Glomerular endothelial cell (primary cell): ENCODE measurements at places on chromosomes 7 and 10. TPM values are rescaled to one million over a fixed set of nuclear protein-coding genes. Genes with fewer than 3 reads are reported as not detected.

The NXPH1 gene
- total RNA-seq: not detected in 2 replicates

The NPTX2 gene
- 32.0 and 116 TPM in 2 replicates for total RNA-seq

The FAM24B gene
- 3.8 and 4.7 TPM in 2 replicates for total RNA-seq

The CHCHD1 gene
- total RNA-seq: 28.9 and 38.7 TPM in 2 replicates

The ASB15 gene
- not detected in 2 replicates for total RNA-seq

The C10orf143 gene
- total RNA-seq: 0.10 TPM in 1 of 2 replicates, not detected in the other

The HYCC1 gene
- total RNA-seq: 64.2 and 68.2 TPM in 2 replicates

The GIMAP7 gene
- total RNA-seq: 13.5 and 34.5 TPM in 2 replicates

The XRCC2 gene
- total RNA-seq: 1.9 and 4.6 TPM in 2 replicates

The PTN gene
- total RNA-seq: 1.9 and 2.3 TPM in 2 replicates

The CNTNAP2 gene
- under 0.01 and 0.97 TPM in 2 replicates for total RNA-seq

The DNAJC12 gene
- total RNA-seq: 1.9 and 2.0 TPM in 2 replicates

The FANK1 gene
- total RNA-seq: 4.8 and 11.4 TPM in 2 replicates

The WNT2 gene
- total RNA-seq: not detected in 2 replicates
